ENCODE measurements at places on chromosomes 4 and X. TPM values are rescaled to one million over a fixed set of nuclear protein-coding genes. Genes with fewer than 3 reads are reported as not detected.

Gene TLR3
- 9.8 TPM for total RNA-seq

Gene MAGEB17
- not detected for total RNA-seq

Gene TREX2
- total RNA-seq: 0.40 TPM

Gene NDNF
- not detected for total RNA-seq

Gene OTUD6A
- not detected for total RNA-seq

Gene F8A2
- not detected for total RNA-seq

Gene SERTM2
- not detected for total RNA-seq

Gene TMSB15B
- 5.3 TPM for total RNA-seq

Data from SK-MEL-5 (cell line).